GM12891 (cell line): ENCODE measurements at places on chromosomes 1 and 21.

DNA sequence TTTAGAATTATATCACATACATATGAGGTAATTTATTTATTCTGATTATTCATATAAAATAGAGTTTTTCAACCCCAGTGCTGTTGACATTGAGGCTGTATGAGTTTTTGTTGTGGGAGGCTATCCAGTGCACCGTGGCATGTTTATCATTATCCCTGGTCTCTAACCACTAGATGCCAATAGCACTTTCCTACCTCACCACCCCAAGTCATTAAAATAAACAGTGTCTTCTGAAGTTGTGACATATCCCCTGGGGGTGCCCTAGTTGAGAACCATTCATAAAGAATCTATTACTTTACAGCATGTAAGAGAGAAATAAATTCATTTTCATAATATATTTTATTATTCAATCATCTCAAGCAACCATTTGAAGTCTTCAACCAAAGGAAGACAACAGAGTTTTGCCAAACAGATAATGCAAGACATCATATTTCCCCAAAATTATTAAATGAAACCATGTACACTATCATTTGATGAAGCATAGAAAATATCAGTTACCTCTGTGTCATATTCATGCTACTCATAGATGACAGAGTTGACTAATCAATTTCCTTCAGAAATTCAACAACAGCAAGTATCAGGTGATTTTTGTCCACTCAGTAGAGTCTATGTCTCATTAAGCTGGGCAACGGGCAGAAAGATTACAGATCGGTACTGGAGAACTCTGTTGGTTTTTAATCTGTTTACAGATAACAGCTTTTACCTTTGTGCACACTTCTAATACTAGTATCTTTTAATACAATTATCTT is 39.5 kb upstream of the RGS1 start:
- DNase-seq: no peak

GRCh38 chr1:109821831-109822745 is 58.4 kb upstream of the EPS8L3 start:
- DNase-seq: no peak

DNA sequence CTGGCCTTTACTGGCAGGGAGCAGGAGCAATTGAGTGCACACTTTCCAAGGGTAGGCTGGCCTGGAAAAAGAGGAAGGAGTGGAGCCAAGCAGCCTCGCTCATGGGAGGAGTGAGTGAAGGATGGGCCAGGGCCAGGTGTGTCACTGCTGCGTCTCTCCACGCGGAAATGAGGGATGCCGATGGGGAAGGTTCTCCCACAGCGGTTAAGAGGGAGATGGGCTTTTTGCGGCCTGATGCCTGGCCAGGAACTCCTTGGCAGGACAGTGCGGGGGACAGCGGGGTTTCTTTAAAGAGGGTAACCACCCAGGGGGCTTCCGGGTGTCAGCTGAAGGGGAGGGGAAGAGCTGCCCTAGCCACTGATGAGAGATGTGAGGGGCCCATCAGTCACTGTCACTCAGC is 82.4 kb downstream of the PTPRU start:
- no peak for DNase-seq

DNA sequence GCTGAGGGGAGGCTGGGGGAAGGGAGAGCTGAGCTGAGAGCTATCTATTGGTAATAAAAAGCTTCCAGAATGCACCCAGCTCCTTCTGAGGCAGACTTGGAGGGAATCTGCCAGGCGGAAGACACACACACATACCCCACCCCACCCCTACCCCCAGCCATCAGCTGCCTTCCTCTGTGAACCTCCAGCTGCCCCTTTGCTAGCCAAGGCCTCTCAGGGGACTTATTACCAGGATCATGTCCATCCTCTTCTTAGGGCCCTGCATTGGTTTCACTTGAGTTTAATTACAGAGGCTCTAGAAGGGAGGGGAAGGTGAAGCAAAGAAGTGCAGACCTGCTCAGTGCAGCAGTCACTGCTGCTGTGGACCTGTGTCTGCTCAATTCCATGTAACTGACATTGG is 156.4 kb downstream of the OMA1 start:
- DNase-seq: no peak

- DNase-seq: no peak
Measured at GRCh38 chr1:232438476-232438875, 191.5 kb downstream of the SIPA1L2 start.

- DNase-seq: no peak
Measured at GRCh38 chr1:154736841-154737240, 128.9 kb upstream of the ADAR start.

- DNase-seq: no peak
Measured at GRCh38 chr1:106747791-106748190, 308.7 kb upstream of the PRMT6 start.

- no peak for DNase-seq
Measured at GRCh38 chr1:24007079-24007478, 27.0 kb upstream of the SRSF10 start.

- DNase-seq: no peak
Measured at GRCh38 chr1:166383635-166384346, 217.0 kb upstream of the FAM78B start.
